CD4-positive, alpha-beta T cell treated with Interleukin-17A for 1 hour (primary cell): ENCODE measurements at places on chromosomes 12 and 14.

DNA sequence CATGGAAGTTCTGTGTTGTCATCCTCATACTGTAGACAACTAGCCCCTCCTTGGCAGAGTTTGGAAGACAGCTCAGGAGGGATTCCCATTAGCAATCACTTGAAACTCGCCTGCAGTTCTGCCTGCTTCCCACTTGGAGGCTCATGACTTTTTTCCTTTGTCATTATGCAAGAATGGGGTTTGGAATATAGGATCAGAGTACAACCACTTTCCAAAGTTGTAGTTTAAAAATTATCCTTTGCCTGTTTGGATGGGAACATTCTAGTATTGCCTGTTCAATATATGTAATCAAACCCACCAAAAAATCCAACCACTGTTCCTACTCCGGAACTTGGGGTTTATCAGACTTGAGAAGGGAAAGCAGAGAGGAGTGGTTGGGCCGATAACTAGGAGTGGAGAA, 2.1 kb upstream of the GPD1 start:
- no peak for DNase-seq

DNA sequence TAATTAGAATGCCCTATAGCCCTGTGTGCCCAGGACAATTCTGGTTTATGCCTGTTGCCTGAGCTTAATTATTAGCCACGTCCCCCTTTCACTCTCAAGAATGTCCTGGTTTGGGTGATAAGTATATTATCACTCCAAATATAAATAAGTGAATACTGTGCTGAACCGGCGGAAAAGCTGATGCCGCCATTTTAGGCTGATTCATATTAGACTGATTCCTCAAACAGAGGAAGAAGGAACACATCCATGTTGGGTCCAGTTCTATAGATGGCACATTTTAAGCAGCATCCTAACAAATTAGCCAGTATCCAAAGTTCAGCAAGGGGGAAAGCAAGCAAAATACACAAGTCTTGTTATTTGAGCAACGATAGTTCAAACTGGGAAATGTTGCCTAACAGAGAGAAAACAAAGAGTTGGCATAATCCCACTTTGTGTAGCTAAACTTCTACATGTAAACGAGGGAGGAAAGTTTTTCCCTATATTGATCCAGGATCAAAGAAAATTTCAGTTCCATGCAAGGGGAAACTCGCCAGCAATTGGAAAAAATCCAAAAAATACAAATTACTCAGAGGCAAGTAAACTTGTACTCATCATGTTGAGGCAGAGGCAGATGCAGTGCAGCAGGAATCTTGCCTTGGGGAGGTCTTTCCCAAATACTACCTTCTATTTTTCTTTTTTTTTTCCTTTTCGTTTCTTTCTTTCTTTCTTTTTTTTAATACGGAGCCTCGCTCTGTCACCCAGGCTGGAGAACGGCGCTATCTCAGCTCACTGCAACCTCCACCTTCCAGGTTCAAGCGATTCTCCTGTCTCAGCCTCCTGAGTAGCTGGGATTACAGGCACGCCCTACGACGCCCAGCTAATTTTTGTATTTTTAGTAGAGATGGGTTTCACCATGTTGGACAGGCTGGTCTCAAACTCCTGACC, 96.2 kb downstream of the ITPR2 start:
- DNase-seq: no peak

DNA sequence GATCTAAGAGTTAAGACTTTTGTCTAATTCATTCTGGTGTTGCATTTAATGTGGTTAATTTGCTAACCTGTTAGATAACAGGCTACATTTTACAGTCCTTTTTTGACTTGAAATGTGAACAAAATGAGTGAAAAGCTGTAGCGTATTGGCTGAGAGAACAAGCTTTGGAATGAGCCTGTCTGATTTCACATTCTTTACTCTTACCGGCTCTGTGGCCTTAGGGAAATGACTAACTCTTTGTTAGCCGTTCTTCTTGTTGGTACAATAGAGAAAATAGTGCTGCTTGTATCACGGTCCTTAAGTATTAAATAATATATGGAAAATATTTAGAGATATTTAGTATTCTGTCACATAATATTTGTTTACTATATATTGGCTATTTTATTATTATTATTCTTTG, 1.9 kb downstream of the MNAT1 start:
- no peak for DNase-seq

DNA sequence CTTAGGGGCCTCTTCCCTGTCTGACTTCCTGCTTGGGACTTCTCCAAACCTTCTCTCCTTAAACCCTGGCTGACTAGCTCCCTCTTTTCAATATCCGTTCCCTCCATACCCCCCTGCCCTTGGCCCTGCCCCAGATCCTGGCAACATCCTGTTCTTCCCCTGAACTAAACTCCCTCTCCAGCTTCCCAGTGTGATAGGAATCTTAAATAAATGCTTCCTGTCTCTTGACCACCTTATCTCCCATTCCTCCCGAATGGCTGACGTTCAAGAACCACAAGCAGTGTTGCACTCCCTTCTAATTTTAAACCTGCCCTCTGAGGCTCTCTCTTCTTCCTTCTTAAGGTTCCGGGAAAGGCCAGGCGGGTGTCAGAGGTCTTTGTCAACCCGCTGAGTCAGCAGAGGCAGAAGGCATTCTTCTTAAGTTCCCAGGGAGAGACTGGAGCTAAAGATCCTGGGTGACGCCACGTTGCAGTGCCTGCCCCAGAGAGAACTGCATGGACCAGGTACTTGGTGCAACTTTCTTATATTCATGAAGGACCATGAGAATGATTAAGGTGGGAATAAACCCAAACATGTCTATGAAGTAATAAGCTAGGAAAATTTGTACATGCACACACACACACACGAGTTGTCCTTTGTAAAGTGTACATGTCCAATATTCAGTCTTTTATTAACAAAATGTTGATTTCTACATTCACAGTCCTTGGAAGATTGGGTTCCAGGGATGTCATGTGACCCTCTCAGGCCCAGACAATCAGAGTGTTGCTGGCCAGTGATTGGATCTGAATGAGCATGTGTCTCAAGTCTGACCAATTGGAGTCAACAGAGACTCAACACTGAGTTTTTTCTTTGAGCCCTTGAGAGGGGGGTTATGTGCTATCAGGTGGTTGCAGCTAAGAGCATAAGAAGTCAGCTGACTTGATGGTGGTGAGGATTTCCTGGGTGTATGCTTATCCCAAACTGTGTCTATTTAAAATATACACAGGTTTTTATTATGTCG, 420.2 kb upstream of the TBX3 start:
- no peak for DNase-seq

DNA sequence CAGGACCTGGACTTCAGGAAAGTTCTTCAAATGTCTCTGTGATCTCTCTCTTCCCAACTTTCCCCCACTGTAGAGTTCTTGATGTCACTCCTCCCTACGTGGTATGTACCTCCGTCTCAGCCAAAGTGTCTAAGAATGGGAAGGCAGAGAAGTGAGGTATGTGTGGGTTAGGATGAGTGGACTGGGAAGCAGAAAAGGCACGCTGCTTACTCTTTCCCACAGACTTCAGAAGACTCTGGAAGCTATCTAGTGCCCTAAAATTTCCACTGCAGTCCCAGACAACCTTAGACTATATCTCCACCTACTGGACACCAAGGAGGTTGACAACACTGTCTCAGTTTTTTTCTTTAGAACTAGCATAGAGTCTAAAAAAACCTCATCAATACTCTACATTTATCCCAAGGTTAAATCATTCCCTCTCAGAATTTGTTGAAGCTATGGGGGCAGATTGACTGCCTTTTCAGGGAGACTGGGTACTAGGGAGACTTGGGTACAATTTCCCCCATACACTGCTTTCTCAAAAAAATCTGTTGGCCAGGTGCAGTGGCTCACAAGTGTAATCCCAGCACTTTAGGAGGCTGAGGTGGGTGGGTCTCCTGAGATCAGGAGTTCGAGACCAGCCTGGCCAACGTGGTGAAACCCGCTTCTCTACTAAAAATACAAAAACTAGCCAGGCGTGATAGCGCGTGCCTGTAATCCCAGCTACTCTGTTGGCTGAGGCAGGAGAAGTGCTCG, 20.6 kb upstream of the ITGA5 start:
- DNase-seq: peak; percentile 70

DNA sequence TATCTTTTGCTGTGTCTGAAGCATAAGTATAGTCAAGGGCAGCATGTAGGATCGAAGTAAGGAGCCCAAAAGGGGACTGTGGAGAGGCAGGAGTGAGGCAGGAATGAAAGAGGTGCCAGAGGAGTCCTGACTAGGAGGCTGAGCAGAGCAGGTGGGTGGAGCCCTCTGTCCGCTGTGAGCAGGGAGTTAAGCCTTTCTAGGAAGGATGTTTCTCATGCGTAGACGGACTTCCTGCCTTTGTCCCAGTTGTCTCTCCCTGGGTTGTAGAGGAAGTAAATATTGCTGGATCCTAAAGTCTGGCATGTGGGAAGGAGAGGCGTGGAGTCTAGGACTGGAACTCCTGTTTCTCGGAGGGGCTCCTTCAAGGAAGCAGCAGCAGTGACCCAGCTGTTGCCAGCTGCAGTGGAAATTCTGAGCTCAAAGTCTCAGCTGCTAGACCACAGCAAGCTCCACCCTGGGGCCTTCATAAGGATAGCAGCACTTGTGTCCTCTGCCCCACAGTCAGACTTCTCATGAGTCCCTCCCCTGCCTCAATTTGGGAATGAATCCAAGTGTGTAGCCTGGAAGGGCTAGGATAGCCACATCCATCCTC, 44.0 kb downstream of the RBMS2 start:
- no peak for DNase-seq

- DNase-seq: no peak
Observed at GRCh38 chr14:49319810-49320209, 266.4 kb downstream of the RPS29 start.

GRCh38 chr14:103132381-103133209, 9.3 kb downstream of the TNFAIP2 start:
- no peak for DNase-seq

- DNase-seq: no peak
Observed at GRCh38 chr14:38502239-38502638, 246.3 kb upstream of the CLEC14A start.

DNA sequence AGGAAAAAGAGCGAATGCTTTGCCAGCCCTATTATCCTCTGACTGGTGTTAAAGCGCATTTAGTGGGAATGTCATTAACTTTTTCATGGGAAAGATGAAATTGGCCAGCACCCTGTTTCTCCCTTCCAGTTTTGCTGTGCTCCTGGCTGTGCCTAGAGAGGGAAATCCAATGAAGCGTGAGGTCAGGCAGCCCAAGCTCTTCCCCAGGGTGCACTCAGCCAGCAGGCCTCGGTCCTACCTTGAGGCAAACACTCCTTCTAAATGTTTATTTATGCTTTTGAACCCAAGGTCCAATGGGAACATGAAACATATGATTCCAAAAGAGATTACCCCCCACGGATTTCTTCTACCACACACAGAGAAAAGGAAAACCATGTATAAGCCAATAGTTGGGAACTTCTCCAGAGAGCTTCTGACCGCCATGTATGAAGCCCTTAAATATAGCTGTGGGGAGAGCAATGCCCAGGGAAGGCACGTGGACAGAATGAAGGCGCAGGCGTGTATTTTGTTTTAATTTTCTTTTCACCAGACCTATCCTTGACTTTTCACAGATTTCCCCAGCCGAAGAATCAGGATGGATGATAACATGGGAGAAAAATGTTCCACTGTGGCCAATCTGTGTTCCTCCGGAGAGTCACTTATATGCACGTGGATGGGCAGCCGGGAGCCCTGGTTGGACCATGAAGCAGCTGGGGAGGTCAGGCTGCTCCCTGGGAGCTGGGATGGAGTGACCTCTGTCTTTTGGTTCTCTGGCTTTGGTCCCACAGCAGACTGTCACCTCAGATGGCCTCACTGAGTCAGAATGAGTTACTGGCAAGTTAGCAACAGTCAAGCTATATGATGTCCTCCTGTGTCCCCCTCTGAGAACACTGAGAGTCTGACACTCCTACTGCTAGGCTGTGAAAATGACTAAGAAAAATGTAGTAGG, 37.3 kb downstream of the GPR135 start:
- DNase-seq: no peak

GRCh38 chr12:112126000-112126438, 659 bp downstream of the TRAFD1 start:
- DNase-seq: no peak

GRCh38 chr12:111353603-111354295, 15.1 kb downstream of the PHETA1 start:
- no peak for DNase-seq

DNA sequence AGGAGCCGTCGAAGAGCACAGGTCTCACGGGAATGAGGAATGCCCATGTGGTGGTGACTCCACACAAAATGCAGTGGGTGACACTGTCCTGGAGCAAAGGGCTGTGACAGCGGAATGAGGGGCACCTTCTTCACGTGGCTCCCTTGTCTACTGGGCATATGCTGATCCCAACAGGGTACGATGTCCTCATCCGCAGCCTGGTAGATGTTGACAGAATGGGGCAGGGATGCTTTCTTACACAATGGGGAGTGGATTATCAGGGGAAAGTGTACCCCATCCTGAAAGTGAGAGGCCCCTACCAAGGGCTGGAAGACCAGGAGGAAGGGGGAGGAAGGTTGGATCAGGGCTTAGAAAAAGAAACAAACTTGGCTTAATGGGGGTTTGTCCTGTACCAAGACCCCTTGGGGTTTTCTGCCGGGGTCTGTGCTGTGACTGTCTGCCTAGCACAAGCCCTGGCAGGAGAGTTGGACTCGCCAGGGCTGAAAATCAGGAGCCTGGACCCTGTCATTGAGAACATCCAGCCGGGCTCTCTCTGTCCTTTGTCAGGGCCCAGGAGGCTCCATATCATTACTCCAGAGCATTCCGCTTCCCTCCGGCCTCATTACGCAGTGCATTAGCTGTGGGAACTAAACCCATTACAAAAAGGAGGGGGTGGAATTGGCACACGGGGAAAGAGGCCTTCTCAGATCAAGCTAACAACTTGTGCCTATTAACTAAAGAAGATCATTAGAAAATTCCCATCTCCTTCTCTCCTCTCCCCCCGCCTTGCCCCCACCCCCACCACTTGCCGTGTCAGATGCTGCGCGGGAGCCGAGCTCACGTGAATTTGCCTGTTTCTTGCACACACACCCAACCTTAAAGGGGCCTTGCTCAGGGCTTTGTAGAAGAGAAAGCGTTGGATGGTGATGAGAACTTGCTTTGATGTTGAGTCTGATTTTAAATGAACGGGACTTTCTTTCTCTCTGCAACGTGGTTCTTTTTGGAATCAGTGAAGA, 171.8 kb upstream of the PARP11 start:
- no peak for DNase-seq
